NCI-H1417 (cell line): ENCODE measurements at places on chromosomes 1 and 21.
A peak's percentile ranks its signal among the peaks of the same experiment; 100 is the strongest.

- peak; percentile 88 for DNase-seq
These were observed at the start of gene CFAP45 for GRCh38 chr1:159900086-159900680. Gene CFAP45 (minus strand): TSS chr1:159900165. CDS start chr1:159900098, 67 bp downstream.

DNA sequence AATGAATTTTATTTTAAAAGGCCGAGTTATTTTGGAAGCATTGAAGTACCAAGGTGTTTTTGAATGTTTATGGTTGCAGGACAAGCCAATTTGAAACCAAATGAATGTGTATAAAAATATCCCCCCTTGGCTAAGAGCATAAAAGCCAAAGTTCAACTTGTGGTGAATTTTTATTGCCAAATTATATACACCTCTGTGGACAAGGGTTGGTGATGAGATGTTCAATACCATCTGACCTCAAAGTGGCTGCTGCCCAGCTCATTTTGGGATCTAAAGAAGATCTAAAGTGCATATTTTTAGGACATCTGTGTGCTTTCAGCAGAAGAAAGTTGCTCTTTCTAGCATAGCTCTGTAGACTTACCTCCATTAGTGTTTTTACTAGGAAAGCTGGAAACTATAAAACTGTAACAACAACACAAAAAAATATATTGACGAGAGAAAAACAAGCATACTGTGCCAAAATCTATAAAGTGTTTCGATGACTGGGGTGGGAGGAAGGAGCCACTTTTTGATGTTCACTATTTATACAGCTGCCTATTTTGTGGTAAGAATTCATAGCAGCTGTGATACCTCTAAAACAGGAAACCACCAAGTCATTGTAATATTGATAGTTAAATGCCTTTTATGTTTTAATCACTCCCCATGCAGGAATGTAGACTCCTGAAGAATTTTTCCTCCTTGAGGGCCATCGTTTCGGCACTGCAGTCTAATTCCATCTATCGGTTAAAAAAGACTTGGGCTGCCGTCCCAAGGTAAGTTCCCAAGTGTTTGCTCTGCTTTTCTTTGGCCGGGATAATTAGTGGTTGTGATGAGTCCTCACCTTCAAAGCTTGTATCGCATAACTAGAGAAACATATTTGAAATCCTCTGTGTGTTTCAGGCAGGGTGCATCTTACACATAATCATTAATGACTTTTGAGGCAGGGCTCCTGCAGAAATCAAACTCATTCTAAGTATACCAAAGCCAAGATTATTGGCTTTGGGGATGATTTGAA is 83.2 kb downstream of the RGL1 start:
- DNase-seq = no peak

- no peak for DNase-seq
These were observed 408.3 kb upstream of the NR5A2 start for GRCh38 chr1:199619223-199619622.

DNA sequence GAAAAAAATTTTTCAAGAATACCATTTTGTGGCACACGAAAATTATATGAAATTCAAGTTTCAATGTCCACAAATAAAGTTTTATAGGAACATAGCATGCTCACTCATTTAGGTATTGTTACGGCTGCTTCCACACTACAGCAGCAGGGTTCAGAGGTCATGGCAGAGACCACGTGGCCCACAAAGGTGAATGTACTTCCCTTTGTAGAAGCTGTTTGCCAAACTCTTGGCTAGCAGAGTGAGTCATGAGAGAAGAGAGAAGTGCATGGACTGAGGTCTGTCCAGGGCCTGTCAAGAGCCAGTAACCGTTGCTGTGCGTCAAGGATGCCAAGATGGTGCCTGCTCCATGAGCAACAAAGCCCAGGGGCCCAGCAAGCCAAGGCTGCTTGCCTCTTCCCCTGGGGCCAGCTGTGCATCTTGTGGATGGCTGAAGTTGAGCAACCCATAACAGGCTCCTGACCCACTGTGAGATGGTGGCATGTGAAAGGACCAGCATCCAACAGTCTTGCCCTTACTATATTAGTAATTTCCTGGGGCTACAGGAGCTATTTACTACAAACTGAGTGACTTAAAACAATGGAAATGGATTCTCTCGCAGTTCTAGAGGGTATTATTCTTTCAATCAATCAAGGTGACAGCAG is 64.8 kb upstream of the ATP5PO start:
- no peak for DNase-seq

DNA sequence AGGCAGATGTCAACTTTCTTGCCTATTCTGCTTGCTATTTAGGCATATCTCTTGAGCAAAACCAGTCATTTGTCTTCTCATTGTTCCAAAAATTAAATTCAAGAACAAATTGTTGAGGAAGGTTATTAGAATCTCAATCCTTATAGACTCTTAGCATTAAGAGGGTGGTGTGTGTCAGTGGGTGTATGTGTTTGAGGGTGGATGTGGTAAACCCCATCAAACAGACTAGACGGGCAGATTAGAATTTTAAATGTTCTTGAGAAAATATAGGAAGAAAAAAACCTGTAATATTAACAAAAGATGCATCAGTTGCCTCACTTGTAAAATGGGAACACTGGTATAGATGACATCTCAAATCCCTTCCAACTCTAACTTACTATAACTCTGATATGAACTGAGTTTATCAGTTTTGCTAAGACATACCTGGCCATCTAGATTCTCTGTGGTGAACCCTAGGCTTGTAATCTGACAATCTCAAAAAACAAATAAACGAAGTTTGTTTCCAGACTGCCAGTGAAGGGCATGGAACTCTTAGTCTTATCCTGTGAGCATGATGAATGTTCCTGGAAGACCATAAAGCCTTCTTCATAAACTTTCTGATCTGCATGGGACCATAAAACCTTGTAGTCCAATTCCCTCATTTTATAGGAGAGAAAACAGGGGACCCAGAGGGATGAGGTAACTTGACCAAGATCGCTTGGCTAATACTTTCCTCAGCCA is 176.3 kb upstream of the SGIP1 start:
- DNase-seq = no peak

GRCh38 chr1:54996359-54996868 is 2.3 kb upstream of the BSND start:
- DNase-seq = no peak

GRCh38 chr1:42282867-42283583 is 52.0 kb downstream of the FOXJ3 start:
- no peak for DNase-seq

DNA sequence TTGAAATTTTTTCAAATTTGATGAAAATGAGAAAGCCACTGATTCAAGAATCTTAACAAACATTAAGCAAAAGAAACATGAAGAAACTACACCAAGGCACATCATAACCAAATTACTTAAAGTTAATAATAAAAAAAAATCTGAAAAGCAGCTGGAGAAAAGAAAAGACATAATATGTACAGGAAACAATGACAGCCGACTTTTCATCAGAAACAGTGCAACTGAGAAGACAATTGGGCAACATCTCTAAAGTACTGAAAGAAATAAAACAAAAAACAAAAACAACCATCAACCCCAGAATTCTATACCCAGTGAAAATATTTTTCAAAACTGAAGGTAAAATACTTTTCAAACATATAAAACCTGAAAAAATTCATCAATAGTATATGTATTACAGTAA is 73.8 kb upstream of the DMRTA2 start:
- DNase-seq = no peak

GRCh38 chr21:26835027-26835713 is 10.0 kb downstream of the ADAMTS1 start:
- no peak for DNase-seq

DNA sequence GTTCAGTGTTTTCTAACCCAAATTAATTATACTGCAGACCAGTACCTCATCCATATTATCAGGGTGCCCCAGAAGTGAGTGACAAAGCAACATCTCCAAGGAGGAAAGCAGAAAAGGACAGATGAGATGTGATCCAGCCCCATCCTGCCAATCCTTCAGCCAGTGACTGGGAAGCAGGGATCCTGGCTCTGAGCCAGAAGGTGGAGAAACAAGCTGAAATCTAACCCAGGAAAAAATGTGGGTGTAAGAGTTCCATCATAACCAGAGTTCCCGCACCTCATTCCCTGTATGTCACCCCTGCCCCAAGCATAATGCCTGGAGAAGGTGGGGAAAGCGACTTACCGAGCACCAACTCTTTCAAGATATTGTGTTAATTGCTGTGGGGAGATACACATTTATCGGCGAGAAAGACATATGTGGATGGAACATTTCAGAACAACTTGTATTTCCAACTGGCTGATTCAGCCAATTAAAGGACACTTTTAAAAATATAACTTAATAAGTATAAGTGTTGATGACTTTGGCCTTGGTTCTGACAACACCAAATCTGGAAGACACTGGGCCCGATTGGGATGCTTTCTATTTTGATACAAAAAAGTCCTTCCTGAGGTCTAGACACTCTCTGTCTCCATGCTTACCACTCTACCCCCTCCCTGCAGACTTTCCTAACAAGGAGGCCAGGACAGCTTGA is 14.9 kb downstream of the PLEKHA6 start:
- DNase-seq = no peak

GRCh38 chr1:104702731-104703130 is 953.0 kb downstream of the AMY1C start:
- no peak for DNase-seq

DNA sequence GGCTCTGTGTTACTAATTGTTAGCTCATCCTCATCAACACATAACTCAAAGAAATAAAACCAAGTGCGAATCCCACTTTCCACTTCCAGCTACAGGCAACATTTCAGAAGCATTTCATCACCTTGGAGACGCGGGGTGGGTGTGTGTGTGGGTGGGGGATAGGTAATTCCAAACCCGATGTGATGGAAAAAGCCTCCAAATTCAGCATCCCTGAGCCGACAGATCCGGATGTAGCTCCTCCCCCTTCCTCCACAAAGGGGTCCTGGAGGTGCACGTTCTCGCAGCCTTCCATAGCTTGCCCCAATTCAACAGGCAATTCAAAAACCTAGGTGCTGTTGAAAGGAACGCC is 486 bp downstream of the HSPA13 start:
- DNase-seq = no peak

GRCh38 chr1:158148468-158148867 is 32.2 kb upstream of the CD1D start:
- no peak for DNase-seq

GRCh38 chr1:28195780-28196179 is 19.3 kb upstream of the PTAFR start:
- DNase-seq = no peak

GRCh38 chr1:11345971-11346715 is 73.1 kb downstream of the UBIAD1 start:
- no peak for DNase-seq

DNA sequence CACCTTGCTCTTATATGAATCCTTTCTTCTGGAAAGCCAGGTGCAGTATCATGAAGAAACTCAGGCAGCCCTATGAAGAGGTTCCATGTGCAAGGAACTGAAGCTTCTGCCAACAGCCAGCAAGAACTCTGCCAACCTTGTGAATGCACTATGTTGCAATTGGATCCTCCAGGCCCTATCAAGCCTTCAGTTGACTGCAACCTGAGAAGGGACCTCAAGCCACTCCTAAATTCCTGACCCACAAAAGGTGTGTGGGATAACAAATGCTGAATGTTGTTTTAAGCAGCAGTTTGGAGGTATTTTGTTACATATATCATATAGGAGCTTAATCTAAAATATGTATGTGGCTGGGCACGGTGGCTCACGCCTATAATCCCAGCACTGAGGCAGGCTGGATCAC is 84.0 kb downstream of the RERE start:
- DNase-seq = peak; percentile 72

DNA sequence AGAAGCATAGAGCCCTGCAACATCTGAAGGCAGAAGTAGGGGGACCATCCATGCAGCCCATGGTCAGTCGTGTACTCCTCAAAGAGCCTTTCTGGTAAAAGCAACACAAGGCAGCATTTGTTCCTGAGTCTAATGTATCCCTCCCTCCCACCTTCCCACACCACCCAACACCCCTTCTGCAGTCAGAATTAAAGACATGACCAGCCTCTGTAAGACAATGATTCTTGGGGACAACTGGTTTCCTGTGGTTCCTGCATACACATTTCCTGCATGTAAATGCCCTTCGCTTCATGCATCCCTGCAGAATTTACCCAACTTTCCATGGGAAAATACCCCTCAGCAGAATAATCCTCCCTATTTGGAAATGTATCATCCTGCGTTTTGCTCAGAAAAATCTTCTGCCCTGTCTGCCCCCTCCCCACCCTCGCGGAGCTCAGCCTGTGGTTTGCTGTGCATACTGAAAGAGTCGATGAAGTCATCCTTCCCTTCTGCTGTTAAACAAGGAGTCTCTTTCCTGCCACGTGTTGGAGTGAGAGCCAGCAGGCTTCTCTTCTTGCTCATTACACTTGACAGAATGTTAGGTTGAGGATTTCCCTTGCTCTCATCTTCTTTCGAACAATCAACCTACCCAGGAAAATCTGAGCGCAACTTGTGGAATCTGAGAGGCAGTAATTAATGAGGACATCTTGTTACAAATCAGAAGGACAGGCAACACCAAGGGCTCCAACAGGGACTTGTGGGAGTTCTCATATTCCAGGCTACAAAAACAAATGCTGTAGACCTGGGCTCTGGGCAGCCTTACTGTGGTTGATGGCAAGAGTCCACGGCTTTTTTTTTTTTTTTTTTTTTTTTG is 4.7 kb downstream of the TNN start:
- peak; percentile 39 for DNase-seq

- no peak for DNase-seq
These were observed 62.1 kb downstream of the MEF2D start for GRCh38 chr1:156438278-156438987.

GRCh38 chr1:96771847-96772246 is 50.3 kb downstream of the PTBP2 start:
- no peak for DNase-seq

- no peak for DNase-seq
These were observed 32.4 kb downstream of the SLC19A1 start for GRCh38 chr21:45509566-45510465.

DNA sequence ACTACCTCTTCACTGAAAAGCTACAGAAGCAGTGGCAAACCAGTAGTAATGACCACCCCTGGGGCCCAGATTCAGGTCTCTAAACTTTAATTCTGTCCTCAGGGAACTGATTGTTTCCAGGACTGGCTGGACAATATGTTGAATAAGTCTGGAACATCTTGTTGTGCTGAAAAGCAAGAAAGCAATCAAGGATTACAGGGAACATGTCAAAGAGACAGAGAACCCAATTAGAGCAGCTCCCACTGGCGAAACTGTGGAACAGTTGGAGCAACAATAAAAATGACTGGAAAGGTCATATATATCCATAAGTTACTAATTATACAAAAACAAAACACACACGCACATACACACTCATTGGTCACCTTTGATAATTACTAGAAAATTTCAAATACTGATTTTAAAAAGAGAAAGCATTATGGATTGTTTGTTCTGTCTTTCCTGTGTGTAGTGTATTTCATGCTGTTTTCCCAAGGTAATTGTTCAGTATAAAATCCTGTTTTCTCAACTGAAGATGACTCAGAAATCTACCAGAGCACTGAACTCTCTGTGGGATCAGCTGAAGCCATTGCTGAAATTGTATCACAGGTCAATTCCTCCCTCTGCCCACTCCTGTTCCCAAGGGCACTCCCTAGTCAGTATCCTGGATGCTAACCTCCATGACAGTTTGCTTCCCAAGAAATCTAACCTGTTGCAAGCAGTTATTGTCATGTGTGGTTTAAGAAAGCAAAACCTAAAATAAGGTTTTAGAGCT is 83.6 kb upstream of the RGS1 start:
- no peak for DNase-seq

GRCh38 chr21:43590194-43590593 is 69.1 kb downstream of the HSF2BP start:
- DNase-seq = no peak
